Astrocyte (in vitro differentiated cells and primary cell): ENCODE measurements at places on chromosomes 2 and 18.

DNA sequence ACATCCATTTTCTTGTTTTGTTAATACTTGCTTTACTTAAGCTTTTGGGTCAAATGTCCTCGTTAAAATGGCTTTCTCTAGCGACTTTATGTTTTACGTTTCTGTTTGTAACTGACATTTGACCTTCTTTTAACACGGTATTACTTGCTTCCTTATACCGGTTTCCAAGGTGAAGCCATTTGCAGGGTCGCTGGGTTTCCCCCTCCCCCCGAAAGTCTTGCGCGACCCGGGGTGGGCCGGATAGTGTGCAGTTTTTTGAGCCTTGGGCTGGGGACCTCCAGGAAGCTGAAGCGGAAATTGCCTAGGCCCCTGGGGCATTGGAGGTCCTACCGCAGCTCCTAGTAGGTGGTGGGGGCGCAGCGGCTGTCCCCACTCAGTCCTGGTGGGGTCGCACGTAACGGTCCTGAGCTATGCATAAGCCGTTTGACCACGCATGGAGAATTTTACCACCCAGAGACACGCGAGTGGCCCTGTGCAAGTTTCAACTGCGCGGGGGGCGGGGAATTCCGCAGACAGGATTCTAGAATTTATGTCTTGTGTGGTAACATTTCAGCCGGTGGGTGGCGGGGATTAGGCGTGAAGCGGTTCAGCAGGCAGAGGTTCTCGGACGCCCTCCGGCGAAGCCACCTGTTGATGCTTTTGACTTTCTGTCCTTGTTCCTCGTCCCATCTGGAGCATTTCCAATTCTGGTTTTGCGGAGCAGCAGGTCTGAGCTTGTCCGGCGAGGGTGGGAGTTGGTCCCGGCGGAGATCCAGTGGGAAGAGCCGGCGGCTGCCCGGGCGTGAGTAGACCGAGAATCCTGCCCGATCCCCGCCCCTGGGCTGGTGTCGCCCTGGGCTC is 2.4 kb downstream of the CFLAR start:
- DNase-seq, result peak; percentile 72

GRCh38 chr2:233228376-233228775 is 23.1 kb upstream of the ATG16L1 start:
- no peak for DNase-seq

GRCh38 chr2:3356799-3357198 is 20.8 kb downstream of the EIPR1 start:
- DNase-seq, result no peak

GRCh38 chr18:78092901-78093300 is 843.3 kb downstream of the GALR1 start:
- DNase-seq, result no peak

DNA sequence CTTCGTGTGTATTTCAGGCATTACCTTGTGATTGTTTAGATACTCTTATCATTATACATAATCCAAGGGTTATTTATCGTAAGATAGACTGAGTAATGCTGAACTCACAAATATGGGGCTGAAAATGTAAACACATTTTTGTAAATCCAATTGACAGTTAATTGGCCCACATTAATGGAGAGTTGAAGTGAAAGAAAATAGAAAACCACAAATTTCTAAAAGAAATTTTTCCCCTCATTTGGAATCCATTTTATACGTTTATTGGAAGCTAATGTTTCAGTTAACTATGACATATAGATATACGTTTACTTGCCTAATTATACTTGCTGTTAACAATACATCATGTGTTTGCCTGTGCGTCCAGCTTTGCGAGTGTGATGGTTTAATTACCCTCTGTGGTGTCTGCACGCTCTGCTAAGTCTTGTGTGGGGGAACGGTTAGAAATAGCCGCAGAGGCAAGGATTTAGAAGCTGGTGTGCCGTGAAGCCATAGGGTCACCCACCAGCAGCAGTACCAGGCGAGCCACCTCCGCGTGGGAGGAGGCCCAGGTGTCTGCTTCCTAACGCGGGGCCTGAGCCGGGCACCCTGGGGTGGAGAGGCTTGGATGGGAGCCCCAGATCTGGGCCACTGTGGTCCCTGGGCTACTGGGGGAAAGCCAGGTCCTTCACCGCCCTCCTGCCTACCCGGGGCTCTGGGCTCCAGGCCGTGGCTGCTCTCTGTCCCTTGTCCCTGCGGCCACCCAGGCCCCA is 38.0 kb downstream of the TSHZ1 start:
- no peak for DNase-seq

DNA sequence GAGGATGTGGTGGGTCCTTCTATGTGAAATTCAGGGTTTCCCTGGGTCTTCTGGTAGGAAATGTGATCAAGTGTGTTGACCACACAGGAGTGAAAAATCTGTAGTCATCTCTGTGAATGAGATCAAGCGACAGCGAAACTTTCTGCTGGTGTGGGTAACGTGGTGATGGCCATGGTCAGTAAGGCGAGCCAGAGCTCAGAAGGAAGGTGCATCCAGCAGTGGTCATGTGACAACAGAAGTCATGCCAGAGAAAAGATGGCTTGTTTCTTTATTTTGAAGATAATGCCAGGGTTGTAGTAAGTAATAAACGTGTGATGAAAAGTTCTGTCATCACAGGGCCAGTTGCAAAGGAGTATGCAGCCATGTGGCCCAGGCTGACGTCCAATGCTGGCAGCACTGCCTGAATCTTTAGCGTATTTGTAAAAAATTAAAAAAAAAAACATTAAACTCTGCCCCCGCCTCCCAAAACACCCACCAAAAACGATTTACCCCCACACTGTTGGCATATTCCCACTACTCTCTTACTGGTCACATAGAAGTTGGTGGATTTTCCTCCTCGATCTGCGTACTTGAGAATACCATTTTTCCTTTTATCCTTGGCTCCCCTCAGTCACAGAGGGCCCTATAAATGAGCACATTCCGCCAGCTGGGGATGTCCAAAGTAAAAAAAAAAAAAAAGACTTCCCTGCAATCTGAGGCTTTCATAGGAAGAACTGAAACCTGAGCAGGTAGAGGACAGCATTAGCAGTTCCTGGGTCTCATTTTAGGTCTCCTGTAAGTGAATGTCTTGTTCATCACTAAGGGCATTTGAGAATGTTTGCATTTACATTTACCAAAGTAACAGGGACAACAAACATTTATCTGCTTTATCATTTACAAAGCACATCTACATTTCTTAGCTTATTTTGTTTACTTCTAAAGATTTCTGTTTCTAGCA is 70.6 kb downstream of the SLC4A3 start:
- DNase-seq, result no peak

- no peak for DNase-seq
Observed at GRCh38 chr18:3330622-3331021, 68.7 kb downstream of the MYL12B start.

- DNase-seq, result peak; percentile 91
Observed at GRCh38 chr18:8121942-8122480, 487.2 kb upstream of the RAB12 start.

DNA sequence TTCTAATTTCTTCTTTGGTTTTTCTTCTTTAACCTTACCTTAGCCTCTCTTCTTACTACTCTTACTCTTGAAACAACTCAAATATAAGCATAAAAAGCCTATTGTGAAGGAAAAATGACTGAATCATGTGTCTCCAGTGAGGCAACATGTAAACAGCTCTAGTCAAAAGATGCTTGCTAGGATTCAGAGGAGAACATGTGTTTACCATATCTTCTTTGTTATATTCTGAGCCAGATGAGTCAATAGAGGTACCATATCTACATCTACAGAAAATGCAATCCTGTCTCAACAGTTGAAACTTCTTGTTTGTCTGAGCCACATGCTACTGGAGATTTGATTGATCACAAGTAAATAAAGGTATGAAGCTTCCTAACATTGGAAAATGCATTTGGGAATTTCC is 15.9 kb upstream of the FIGN start:
- DNase-seq, result no peak

GRCh38 chr2:224023188-224023587 is 15.9 kb downstream of the SERPINE2 start:
- peak; percentile 25 for DNase-seq

DNA sequence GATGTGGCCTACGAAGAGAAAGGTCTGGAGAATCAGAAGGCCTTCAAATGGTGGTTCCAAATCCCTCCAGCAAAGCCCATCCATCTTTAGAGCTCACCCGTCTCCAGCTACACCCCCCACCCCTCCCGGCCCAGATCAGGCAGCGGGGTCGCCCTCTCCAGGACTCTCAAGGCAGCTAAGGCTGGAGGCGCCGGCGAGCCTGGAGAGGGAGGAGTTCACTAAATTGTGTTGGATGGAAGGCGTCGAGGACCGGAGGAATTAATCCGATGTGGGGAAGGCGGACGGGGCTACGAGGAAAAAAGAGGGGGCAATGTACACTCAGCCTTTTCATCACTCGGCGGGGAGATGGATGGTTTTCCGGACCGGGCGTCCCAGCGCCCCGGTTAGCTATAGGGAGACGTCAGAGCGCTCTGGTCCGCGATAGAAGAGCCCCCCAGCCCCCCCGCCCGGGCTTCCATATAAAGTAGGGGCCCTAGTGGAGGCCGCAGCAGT is at the start of gene GRP:
Gene GRP, plus strand, starts transcription at position 487 of the 492 bp plus-strand sequence. CDS start 108 bp downstream, outside the sequence.
- DNase-seq, result no peak

GRCh38 chr2:162301151-162301804 is 17.2 kb downstream of the IFIH1 start:
- peak; percentile 38 for DNase-seq

GRCh38 chr2:112920923-112921532 is 10.1 kb downstream of the IL37 start:
- peak; percentile 20 for DNase-seq

DNA sequence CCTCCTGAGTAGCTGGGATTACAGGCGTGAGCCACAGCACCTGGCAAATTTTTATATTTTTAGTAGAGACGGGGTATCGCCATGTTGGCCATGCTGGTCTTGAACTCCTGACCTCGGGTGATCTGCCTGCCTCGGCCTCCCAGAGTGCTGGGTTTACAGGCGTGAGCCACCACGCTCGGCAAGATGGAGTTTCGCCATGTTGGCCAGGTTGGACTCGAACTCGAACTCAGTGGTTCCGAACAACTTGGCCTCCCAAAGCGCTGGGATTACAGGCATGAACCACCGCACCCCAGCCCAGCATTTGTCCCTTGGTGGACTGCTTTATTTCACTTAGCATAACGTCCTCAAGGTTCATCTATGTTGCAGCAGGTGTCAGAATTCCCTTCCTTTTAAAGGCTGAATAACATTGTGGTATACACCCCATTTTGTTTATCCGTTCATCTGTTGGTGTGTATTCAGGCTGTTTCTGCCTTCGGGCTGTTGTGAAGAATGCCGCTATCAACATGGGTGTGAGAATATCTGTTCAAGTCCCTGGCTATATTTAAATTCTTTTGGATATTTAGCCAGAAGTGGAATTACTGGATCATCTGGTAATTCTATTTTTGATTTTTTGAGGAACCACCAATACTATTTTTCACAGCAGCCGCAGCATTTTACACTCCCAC is 1.2 kb upstream of the CENPA start:
- DNase-seq, result no peak

DNA sequence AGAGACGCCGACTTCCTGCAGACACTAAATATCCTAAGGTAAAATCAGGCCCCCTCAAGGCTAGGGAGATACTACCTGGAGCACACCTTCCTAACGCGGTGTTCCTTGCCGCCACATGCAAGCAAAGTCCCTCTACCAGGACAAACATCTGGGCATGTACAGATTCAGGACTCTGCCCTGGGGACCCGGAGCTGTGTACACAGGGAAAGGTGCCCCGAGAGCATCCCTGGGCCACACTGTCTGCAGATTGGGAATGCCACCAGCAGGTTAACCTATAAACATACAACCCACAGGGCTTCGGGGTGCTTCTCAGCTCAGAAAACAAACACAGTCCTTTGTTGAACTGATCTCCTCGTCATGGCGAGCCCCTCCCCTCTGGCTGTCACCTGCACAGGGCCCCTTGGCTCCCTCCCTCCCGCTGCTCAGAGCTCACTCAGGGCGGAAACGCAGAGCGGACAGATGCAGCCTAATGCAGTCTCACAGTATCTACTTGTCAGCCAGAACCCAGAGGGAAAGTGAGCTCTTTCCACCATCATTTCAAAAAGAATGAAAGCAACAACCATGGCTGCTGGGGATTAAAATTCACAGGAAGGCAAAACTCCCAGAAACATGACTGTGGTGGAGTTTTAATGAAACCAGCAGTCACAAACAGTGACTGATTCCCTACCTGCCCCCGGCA is 218.8 kb downstream of the HDAC4 start:
- no peak for DNase-seq

DNA sequence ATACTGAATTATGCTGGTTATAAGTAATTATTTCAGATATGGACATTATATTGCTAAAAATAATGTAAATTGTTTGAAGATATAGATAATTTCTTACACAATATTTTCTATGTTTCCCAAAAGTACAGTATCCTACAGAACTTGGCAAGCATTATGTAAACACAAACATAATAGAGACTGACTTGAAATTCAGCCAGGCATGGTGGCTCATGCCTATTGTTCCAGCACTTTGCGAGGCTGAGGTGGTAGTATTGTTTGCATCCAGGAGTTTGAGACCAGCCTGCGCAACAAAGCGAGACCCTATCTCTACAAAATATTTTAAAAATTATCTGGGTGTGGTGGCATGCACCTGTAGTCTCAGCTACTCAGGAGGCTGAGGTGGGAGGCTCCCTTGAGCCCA is 1300.5 kb upstream of the DDX18 start:
- no peak for DNase-seq

DNA sequence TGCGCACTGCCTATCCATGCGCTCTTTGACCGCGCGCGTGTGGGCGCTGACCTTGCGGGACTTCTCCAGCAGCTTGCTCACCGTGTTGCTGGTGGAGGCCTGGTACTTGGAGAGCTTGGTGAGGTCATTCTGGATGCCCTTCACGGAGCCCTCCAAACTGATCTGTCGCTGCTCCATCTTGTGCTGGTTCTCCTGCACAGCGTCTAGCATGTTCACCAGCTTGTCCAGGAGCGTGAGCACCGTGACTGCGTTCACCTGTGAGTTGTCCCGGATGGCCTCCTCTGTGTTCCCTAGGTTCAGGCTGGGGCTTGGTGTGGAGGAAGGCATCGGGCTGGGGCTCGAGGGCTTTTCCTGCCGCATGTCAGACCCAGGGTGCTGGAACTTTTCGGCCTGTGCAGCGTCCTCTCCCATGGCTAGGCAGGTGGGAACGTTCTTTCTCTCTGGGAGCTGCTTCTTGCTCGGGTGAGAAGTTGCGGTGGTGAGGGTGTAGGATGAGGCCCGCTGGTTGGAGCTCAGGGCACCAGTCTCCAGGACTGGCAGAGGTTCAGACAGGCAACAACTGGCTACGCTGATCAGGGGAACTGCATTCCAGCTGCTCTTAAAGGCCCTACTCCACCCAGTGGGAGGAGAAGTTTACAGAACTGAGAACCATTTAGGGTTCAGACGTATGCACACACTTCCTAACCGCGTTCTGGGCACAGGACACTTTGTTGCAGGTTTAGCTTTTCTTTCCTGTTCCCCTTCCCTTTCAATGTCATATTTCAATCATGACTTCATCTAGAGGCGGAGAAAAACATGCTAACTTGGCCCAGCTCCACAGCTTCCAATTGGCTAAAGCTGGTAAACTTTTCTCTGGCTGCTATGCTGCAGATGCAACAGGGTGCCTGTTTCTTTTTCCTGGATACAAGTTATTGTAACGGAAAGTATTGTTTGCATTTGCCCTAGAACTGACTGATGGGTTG is at the start of gene CAVIN2:
Gene CAVIN2, minus strand, starts transcription at position 574 of the 962 bp plus-strand sequence. Its CDS starts 163 bp downstream, at position 411.
- peak; percentile 61 for DNase-seq

GRCh38 chr2:202165945-202166344 is 72.5 kb downstream of the SUMO1 start:
- DNase-seq, result peak; percentile 62
